ENCODE measurements at places on chromosomes 2 and 18. TPM values are rescaled to one million over a fixed set of nuclear protein-coding genes. Genes with fewer than 3 reads are reported as not detected.

DNA sequence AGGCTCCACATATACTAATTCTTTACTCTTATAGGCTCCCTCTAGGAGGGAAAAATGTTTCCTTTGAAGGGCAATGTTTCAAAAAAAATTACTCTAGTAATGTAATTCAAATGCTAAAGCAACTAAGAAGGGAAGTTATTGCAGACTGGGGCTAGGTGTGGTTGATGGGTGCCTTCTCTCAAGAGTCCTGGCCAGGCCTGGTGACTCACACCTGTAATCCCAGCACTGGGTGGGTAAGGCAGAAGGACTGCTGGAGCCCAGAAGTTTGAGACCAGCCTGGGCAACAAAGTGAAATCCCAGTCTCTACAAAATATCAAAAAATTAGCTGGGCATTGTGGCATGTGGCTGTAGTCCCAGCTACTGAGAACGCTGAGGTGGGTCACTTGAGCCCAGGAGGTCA, 31.2 kb upstream of the CDKL4 start:
- peak; percentile 45 for DNase-seq

DNA sequence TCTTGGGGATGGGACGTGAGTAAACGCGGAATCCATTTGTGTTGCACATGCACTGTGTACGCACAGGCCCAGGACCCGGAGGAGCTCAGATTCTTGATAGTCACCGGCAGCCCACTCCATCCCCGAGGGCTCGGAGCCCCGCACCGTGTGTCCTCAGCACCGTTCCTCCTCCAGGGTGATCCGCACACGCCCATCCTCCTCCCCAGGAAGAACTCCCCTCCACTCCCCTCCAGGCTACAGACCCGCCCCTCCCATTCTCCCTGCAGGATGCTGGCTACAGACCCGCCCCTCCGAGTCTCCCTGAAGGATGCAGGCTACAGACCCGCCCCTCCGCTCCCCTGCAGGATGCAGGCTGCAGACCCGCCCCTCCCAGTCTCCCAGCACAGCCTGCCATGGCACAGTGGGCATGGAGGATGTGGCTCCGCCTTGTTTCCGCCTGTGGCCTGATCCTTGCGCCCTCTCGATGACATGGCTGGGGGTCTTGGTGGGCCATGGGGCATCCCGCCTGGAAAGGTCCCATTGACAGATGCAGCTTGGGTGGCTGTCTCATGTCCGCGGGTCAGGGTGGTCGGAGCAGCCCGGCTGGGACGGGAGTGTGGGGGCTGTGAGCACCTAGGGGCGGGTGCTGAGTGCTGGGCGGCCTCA, 14.1 kb downstream of the CTDP1 start:
- DNase-seq: no peak

- no peak for DNase-seq
Observed at GRCh38 chr2:198167346-198167745, 363.0 kb downstream of the PLCL1 start.

SERPINB4 gene
- 0.35 TPM for total RNA-seq

- DNase-seq: no peak
Observed at GRCh38 chr2:200471928-200472645, 37.8 kb downstream of the KCTD18 start.

DNA sequence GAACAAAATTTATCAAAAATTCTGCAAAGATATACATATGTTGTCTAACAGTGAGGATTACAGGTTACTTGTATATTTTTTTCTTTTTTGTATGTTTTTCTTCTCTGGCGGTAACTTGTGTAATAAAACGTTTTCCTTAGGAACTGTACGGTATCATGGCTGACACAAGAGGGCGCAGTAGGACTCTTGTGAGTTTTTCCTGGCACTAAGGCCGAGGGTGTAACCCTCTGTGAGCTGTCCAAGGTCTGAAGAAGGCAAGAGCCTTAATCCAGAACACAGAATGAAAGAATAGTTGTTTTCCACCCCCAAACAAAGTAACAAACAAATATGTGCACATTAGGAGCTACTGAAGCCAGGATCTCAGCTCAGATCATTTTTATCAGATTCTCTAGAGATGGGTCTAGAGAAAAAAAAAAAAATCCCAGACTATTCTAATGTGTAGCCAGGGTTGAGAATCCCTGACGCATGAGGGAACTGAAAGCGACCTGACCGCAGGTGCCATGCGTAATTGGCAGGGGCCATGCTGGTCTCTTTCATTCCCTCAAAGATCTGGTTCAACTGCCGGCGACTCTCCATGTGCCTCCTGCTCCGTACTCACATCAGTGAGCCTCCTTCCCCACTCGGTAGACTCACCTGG, 27.0 kb downstream of the TMEM200C start:
- peak; percentile 87 for DNase-seq

- no peak for DNase-seq
Observed at GRCh38 chr18:37222354-37222998, 343.1 kb downstream of the CELF4 start.

DNA sequence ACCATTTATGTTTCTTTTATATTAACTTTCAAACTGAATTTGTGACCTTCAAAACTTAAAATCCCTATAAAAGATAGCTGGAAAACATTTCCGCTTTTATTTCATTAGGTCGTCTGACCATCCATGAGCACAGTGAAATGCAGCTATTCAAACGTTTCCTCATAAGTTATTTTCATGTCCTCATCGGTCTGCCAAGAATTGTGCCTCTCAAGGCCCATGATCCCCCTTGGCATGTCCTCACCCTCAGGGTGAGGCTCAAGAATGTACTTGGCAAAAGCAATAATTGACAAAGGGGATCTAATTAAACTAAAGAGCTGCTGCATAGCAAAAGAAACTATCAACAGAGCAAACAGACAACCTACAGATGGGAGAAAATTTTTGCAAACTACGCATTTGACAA, 12.4 kb downstream of the SLC66A2 start:
- DNase-seq: no peak

RNF125 gene
- 1.5 TPM for total RNA-seq

GRCh38 chr18:5895876-5896740, 786 bp upstream of the TMEM200C start:
- no peak for DNase-seq

GRCh38 chr2:111044066-111044465, 76.6 kb upstream of the BCL2L11 start:
- DNase-seq: no peak

- DNase-seq: peak; percentile 13
Observed at GRCh38 chr2:217714287-217714751, 288.5 kb downstream of the TNS1 start.

PDE11A gene
- total RNA-seq: 5.8 TPM

DNA sequence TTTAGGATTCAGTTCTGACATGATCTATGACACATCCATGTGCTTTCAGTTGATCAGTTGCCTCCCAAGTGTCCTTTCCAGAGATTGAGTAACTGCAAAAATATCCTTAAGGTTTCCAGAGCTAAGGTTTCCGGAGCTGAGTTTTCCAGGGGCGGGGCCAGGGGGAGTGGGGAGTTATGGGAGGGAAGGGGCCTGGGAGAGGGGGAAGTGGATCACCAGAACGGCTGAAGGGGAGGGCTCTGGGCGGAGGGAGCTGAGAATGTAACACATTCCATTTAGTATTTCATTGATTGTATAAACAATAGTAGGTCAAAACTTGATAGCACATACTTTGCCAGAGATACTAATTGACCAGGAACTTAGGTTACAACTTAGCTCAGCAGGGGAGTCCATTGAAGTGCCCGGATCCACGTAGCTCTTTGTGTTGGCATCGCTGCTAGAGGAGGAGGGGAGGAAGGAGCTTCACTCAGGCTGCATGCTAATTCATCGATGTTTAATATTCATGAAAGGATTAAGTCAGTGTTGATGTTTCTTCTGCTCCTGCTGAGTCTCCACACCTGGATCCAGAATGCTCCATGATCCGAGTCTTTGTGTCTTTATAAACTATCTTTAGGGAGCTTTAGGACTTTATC, 289.8 kb downstream of the ALPK2 start:
- DNase-seq: no peak

MAPK4 gene
- total RNA-seq: not detected

- DNase-seq: no peak
Observed at GRCh38 chr18:67400502-67401117, 115.9 kb downstream of the DSEL start.

GPR155 gene
- 3.3 TPM for total RNA-seq

DNA sequence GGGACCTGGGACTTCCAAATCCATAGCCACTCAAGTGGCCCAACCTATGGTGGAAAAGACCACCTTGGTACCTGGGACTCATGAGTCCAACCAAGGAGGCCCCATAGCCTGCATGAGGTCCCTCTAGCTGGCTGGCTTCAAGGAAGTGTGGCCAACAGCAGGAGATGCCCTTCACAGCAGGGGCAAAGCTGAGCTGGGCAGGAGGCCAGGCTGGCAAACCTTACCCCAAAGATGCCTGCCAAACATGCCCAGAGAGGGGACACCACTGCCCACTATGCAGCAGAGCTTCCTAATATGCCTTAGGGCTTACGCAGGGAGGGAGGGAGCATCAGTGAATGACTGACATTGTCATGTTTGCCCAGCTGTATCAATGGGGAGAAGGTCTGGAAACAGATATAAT, 188.0 kb upstream of the GLI2 start:
- no peak for DNase-seq

KCNS3 gene
- total RNA-seq: 70.9 TPM

DNA sequence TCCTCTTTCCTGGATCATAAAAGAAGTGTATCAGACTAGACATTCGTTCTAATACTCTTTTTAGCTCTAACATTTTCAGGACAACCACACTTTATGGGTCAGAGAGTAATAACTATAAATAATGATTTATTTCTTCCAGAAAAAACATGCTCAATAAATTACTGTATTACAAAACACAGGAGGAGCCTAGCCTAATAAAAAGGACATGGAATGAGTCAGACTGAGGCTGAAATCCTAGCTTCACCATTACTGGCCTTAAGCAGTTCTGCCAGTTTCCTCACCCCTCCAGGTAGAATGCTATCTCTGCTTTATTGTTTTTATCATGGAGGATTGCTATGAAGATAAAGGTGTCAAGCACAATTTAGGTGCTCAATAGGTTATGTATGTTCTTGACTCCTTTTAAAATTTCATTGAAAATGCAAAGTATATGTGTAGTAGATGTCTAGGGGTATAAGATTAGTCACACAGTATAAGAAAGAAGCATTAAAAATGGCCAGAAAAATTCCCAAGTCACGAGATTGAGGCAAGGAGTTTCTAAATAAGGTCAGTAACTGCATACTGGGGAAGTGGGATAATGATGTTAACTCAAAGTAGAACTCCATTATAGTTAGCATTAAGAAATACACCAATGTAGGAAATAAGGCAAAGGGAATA, 105.5 kb upstream of the NEUROD1 start:
- DNase-seq: peak; percentile 87

- DNase-seq: peak; percentile 84
Observed at GRCh38 chr18:35024965-35025364, 16.2 kb upstream of the MAPRE2 start.

ZNF892 gene
- total RNA-seq: 16.7 TPM

- no peak for DNase-seq
Observed at GRCh38 chr2:119490106-119490505, 34.2 kb downstream of the SCTR start.

Measured in renal cortical epithelial cell (primary cell).